Germinal center (tissue), 1 donor: ENCODE measurements at places on chromosomes 6 and 20.

GRCh38 chr6:157248264-157248663 is 75.1 kb downstream of the TMEM242 start:
- no peak for DNase-seq

- no peak for DNase-seq
Measured at GRCh38 chr6:165321555-165322145, 12.2 kb upstream of the C6orf118 start.

DNA sequence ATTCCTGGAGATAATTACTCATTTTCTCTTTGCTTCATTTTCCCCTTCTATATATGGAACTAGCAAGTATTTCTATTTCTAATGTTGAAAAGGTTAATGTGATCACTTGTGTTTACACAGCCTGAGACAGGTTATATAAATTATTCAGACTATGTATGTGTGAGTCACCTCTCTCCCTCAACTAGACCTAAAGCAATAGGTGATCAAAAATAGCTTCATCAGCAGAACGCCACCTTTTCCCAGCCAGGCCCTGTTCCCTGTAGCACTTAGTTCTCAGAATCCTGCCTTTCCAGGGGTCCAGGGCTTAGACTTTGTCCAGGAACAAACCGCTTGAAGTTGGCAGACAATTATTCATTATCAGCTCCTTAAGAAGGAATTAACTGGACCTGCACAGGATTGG is 125.3 kb upstream of the EXOC2 start:
- DNase-seq = no peak

GRCh38 chr6:25641940-25642666 is 9.9 kb upstream of the SCGN start:
- DNase-seq = no peak

DNA sequence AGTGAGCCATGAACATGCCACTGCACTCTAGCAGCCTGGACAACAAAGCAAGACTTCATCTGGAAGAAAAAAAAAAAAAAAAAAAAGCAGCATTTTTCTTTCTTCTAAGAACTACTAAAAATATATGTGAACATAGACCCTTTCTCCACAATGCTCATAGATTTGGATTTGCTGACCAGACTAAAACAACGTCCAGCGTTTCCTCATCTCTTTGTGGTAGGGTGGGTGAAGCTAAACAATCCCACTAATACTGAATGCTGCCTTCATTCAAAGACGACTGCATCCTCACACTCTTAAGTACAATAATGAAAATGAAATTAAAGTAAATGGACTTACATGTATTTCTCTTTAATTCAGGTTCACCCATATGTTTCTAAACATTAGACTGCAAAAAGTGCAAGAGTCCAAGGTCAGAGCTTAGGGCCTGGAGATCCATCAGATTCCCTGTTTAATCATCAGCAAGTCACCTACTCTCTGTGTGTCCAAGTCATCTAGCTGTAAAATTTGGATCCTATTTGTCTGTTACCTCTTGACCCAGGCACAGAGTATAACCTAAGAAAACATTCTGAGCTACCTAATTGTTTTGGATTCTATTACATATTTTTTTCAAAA is 99.4 kb upstream of the NHSL1 start:
- DNase-seq = no peak

DNA sequence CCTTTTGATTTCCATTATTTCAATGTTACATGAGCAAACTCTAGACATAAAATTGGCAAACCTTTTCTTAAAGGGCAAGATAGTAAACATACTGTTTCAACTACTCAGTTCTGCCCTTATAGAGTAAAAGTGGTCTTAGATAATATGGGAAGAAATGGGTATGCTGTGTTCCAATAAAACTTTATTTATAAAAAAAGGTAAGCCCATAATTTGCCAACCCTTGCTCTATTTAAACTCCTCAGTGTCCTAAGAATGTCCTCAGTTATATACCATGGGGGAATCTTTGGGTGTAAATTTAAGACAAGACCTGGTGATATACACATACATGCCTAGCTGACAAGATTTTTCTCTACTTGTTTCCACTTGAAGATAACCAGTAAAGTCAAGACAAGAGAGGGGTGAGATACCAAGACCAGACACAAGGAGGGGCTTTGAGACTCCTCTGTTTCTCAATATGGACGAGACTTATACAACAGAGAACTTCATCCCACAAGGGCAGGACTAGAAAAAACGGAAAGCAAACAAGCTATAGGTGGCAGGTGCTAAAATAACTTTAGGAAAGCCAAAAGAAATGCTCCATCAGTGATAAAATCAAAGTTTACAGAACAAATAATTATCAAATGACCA is 10.5 kb downstream of the SNX3 start:
- peak; percentile 15 for DNase-seq

DNA sequence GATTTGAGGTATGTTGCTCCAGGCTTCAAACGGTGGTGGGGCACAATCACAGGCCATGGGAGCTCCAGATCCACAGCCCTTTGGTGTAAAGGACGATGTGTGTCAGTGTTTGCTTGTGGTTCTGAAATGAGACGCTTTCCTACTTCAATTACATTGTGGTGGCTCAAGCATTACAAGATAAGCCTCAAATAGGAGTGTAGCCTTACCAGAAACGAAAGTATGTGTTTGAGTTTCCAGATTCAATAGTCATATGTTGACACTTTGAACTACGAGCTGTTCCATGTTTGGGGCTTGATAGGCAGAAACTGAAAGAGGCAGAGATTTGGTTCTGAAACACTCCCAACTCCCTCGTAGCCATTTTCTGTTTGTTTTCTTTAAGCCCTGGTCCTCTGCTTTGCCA is 187.1 kb downstream of the MYLK4 start:
- DNase-seq = no peak

- DNase-seq = no peak
Measured at GRCh38 chr6:68635412-68635705, 277 bp downstream of the ADGRB3 start.

DNA sequence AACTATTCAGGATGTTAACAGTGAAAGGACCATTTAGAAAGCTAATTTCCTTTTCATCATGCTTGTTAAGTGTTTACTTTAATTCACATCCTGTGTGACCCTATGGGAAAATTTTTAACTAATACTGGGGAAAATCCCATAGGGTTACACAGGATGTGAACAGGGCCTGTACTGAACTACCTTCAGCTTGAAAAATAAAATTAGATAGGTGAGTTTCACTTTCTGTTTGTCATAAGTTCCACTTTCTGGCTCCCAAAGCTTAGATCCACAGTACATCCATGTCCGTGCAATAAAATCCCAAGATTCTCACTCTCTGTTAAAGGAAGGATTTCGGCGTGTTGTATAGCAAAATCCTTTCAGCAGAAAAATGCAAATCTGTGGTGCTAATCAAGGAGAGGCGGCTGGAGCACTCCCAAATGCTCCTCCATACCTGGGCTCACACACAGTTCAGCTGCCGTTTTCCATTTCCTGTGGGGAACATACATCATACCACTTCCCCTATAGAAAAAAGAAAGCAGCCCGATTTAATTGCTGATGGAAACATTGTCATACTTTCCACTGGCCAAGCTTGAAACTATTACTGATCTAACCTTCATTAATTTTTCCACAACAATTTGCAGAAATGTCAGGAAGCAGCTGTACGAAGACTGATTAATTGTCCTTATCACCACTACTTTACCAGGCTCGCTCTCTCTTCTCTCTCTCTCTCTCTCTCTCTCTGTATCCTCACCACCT is 125.2 kb downstream of the HIVEP2 start:
- peak; percentile 33 for DNase-seq

DNA sequence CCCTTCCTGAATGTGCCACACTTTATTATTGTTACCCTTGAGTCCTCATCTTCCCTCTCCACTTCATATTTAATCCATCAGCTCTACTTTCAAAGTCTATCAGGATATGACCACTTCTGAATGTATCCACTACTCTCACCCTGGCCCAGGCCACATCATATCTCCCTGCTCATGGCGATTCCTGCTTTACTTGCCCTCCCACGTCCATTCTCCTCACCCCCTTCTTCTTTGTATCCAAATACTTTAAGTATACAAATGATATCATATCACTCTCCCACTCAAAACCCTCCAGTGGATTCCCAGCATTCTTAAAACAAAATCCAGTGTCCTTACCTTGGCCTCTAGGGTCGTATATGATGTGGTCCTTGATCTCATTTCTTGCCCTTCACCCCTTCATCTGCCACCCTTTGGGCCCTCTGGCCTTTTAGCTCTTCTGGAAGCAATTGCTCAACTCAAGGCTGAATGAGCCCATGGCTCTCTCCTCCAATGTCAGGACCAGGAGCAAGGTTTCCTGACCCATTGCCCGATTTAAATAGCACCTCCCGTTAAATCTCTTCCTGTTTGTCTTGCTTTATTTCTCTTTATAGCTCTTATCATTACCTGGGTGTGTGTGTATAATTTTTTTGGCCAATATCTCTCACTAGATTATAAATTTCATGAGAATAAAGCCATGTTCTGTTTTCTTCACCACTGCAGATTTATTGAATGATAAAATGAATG is 205.9 kb upstream of the ECI2 start:
- no peak for DNase-seq

DNA sequence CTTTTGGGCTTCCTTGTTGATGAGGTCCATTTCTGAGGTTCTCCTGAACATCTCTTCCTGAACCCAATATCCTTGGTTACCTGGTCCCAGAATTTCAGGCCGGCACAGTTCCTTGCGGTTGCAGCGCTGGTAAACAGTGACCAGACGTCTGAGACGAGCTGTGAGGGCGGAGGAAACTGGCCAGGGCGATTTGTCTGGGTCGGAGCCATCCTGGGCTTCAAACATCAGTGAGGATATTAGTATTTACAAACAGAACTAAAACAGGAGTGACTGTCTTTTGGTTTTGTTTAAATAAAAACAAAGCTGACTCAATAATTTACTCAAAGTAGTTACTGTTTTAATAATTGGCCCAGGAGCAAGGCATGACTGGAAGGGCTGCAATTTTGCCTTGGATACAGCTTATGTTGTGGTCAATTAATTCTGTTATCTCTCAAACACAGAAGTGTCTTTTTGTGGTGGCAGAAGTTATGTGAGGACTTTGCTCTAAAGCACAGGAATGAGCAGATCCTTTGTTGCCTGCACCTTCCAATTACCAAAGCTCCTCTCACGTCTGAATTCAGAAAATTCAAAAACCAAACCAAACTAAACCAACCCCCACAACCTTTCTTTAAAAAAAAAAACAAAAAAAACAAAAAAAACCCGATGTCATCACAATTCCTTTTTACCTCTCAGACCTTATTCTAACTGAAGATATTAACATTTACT is 58.7 kb upstream of the EMILIN3 start:
- no peak for DNase-seq

DNA sequence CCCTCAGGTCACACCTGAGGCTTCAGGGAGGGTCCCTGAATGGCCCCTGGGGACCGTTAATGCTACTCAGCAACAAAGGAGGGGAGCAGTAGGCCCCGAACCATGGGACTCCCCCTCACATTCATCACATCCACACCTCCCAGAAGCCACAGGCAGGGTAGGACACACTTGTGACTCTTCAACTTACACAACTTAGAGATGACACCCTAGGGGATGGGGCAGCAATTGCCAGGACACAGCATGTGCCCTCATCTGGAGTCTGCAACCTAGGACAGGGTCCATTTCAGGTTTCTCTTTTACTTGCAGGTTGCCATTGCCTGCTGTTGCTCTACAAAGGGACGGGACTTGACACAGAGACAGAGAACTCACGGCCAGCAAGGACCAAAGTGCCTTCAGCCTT is 770 bp downstream of the ULBP3 start:
- DNase-seq = no peak

GRCh38 chr20:8858181-8858787 is 210.6 kb upstream of the PLCB4 start:
- no peak for DNase-seq

DNA sequence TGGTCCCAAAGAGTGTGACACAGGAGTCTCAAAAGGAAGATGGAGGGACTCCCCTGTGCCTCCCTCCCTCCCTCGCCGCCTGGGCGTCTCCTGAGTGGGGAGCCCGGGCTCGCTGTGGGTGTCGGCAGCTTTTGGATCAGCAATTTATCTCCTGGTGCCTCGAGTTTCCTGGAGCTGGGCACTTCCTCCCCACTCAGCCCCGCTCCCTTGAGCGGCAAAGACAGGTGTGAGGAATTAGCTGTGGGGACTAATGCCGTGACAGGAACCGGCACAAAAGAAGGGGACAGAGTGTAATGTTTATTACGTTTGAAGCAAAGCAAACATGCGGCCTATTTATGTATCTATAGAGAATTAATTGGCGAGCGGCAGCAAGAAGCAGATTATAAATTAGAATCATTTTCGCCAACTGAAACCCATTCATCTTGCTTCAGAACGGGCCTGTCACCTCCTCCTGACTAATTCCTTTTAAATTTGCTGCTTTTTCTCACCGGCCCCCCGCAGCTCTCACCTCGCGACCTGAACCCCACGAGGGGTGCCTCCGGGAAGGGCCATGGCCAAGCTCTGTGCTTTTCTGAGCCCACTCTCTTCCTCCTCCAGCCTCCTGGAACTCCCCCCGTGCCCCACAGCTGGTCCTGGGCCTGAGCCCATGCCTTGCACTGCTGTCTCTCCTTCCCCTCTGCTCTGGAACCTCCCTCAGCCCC is 8.8 kb upstream of the CDH22 start:
- no peak for DNase-seq

DNA sequence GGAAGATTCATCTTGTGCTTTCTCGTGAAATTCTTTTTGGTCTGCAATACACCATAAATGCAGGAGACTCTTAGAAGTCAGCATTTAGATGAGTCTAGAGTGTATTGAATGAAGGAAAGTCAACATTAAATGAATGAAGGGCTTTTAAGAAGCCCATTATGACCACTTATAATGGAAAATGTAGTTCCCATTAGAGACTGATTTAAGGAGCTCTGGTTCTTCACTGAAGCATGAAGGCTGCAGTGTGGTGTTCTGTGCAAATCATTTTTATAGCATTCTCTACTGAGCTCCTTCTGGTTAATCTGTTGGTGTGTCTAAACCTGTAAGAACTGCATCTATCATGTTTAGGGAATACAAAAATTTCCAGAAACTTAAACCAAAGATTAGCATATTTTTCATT is 19.7 kb downstream of the NCOA7 start:
- no peak for DNase-seq

GRCh38 chr6:107062691-107063090 is 34.7 kb downstream of the MTRES1 start:
- DNase-seq = no peak

- DNase-seq = no peak
Measured at GRCh38 chr6:14079433-14079832, 38.1 kb upstream of the CD83 start.

DNA sequence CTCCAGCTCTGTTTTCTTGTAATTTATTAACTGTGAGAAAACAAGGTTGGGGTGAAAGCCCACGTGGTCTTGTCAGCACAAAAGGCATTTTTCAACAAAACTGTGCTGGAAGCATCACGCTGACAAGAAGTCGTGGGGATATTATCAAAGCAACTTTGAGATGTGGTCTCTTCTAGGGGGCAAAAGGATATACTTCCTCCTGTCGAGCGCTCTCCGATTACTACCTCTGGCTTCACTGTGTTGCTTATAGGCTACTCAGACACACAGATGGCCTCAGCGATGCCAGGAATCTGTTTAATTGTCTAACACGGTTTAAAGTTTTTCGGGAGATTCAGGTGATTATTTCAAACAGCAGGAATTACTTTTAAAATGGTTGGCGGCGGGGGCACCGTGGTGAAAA is 275.9 kb upstream of the SOX4 start:
- no peak for DNase-seq

DNA sequence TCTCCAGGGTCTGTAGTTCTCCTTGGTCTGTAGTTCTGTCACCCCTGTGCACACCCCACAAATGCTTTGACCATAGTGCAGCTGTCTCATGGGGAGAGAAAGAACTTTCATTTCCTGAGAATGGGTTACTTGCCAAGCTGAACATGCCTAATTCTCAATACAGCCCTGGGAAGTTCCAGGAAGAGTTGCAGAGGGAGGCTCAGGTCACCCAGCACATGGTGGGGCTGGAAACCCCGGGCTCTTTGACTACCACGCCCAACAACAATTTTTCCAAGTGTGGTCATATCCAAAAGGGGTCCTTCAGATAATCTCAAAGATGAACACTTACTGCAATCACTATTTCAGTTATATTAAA is 2.2 kb upstream of the PTPRA start:
- no peak for DNase-seq
